ENCODE measurements at places on chromosomes 2 and 18.

- DNase-seq, result peak; percentile 85
These were observed 134.5 kb downstream of the NAPG start for GRCh38 chr18:10660179-10660884.

DNA sequence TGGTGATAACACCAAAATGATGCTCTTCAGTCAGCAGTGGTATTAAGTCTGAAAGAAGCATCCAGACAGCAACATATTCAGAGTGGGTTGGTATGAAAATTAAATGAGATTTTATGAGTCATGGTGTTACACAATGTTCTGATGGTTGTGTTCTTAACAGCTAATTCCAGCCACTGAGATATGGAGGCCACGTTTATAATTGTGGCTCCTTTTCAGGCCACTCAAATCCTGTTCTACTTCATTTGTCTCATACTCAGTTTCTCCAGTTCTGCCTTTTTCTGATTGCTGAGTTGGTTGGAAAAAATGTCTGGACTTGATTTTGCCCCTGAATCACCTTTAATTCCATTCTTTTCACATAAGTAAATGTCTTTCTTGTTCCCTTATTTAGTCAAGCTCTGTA, 162.7 kb upstream of the COL3A1 start:
- DNase-seq, result peak; percentile 58

DNA sequence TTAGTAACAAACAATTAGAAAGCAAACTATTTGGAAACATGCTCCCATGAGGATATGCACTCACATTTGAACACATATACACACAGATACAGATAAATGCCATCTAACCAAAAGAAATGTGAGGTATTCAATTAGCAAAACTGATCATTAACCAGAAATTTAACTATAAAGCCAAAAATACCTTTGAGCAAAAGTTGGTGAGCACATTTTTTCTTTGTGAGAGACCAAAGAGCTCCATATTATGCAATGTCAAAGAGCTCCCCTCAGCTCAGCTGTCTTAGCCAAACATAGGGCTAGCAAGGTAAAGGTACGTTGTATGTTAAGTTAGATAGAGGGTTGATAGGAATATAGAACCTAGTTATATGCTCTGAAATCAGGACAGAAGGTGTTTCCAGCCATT, 43.8 kb downstream of the CYBRD1 start:
- no peak for DNase-seq

DNA sequence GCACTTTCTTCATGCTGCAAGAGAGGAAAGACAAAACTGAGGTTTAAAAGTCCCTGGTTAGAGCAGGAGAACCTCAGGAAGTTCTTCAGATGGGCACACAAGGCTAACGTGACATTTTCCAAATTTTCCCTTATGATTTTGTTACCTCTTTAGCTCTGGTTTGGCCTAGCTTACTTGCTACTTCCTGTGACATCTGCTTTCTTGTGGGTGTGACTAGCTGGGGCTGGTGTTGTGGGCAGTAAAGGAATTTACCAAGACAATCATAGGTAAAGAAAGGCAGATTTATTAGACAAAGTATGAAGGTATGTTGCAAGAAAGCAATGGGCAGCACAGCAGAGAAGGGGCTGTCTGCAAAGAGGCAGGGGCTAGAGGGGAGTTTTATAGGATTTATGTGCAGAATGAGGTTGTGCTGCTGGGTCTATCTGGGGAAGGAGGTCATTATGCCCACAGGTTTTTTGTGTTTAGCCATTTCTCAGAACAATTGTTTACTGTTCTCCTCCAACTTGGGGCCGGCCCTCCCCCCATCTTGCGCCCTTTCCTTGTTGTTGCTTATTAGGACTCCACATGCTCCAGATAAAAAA, 6.7 kb upstream of the TNP1 start:
- DNase-seq, result no peak

DNA sequence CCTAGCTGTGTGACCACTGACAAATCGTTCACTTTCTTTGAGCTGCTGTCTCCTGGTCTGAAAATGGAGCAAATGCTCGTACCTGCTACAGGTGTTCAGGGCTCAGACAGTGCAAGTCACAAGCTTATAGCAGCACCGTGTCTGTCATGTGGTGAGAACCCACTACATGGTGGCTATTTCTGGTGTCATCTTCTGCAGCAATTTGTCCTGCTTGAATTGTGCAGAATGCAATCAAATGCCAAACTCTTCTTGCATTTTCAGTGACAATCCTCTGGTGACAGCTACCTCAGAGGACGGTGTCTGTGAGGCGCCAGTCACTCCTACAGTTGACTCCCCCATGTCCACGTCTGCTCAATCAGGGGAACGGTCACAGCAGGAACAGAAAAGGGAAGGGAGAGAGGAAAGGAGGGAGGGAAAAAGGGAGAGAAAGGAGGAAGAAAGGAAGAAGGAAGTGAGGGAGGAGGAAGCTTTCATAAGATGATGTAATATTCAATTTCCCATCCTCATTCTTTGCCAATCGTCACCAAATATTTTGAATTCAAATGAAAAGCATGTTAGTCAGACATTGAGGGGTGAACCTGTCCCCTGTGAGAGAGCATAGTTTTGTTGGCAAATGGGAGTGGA, 122.2 kb downstream of the BCL2 start:
- DNase-seq, result no peak

GRCh38 chr2:111640480-111640879, 243.5 kb downstream of the ANAPC1 start:
- DNase-seq, result no peak

DNA sequence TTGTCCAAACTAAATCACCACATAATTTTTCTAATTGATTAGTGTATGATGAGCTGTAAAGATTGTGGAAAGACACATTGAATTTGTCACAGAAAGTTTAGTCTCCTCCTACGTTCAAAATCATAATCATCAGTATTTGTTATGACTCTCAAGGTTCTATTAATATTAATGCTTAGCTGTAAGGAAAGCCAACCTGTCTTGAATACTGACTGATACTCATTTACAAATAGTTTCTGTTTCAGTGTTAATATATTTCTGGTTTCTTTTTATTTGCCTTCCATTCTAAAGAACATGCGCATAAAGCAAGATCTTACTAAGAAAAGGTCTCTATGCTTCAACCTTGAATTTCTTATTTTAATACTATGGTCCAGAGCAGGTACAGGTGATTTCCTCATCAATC, 55.1 kb downstream of the CPS1 start:
- no peak for DNase-seq

DNA sequence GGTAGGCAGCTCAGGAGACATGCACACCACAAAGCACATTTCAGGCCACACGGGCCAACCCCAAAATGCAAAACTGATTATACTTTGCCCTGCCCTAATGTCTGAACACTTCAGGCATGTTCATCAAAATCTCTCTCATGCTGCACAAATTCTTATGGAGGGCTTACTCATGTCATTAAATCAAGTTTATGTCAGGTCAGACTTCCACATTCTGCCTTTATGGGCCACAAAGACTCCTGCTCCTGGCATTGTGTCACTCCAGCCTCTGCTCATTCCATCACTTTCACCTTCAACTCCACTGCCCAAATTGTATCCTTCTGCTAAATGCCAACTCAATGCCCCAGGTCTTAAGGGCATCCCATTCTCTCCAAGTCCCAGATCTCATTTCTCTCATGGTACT, 9.2 kb downstream of the UXS1 start:
- no peak for DNase-seq
